ENCODE measurements at places on chromosomes 11 and 22.

DNA sequence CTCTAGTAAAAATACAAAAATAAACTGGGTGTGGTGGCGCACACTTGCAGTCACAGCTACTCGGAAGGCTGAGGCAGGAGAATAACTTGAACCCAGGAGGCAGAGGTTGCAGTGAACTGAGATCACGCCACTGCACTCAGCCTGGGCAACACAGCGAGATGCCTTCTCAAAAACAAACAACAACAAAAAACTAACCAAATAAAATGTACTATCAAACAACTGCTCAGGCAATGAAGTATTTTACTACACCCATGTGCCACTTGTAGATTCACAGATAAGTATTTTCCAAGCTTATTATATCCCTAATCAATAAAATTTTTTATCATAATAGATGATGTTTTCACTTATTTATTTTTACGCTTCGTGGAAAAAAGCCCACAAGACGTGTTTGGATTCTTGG is 924 bp downstream of the C11orf65 start:
- DNase-seq, result no peak

DNA sequence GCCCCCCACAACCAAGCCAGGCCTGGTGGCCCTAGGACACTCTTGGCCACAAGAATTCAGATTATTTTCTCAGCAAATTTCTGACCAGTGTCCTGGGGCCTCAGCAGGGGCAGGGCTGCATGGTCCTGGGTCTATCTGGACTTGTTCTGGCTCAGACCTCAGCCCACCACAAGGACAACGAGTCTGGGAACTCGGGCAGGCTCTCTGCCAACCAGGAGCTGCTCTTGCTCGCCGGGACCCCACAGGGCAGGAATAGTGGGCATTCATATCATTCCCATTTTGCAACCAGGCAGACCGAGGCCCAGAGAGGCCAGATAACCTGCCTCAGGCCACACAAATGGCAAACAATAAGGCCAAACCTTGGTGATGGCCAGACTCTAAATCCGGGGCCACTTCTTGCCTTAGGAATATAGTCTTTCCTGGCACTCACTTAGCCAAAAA is 75.4 kb upstream of the WNT7B start:
- no peak for DNase-seq

GRCh38 chr22:19750507-19751490 is 9.8 kb upstream of the TBX1 start:
- DNase-seq, result no peak

DNA sequence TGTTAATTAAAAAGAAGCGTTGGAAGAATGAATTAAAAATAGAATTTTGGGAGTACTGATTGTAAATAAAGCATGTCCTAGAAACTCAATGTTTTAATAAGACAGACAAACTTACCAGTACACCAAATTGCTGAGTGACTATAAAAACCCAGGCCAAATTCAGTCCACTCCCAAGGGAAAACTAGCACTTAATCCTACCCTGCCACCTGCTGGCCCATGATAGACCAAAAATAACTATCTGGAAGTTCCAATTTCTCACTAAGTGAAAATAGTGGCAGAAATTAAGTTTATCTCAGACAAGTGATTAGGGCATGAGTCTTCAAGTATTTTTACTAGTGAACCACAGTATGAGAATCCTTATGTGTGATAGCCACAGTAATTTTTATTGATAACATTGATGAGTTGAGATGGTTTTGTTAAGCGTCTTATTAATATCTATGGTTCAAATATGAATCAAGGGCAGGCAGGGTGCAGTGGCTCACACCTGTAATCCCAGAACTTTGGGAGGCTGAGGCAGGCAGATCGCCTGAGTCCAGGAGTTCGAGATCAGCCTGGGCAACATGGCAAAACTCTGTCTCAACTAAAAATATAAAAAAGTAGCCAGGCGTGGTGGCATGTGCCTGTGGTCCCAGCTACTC is 9.8 kb upstream of the DDX10 start:
- peak; percentile 18 for DNase-seq

DNA sequence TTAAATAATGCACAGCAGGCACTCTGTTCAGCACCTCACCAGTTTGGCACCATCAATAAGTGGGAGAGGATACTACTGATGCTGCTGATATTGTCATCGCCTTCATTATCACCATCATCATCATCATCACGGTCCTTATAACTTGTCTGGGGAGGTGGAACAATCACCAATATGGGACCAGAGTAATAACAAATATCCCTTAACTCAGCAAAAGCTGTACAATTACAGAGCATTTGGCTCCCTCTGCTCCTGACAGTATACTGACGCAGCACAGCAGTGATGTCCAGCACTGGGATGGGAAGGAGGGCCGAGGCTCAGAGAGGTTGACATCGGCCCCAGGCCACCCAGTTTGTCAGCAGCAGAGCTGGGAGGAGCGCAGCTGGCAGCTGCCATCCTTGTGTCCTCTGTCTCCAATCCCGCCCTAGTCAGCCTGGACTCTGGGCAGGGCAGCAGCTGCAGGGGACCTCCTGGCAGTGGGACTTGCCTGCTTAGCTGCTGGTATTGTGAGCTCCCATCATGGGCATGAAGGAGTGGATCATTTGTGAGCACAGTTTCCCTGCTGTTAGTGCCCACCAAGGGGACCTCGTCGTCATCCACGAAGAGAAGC is 90.0 kb downstream of the DHCR7 start:
- no peak for DNase-seq

GRCh38 chr11:65793144-65793581 is 6.3 kb downstream of the OVOL1 start:
- DNase-seq, result no peak

GRCh38 chr11:128448200-128448886 is 139.0 kb downstream of the ETS1 start:
- no peak for DNase-seq

GRCh38 chr11:2744166-2744565 is 44.4 kb upstream of the KCNQ1OT1 start:
- no peak for DNase-seq

- DNase-seq, result no peak
Measured at GRCh38 chr11:9617940-9618339, 44.5 kb downstream of the WEE1 start.

DNA sequence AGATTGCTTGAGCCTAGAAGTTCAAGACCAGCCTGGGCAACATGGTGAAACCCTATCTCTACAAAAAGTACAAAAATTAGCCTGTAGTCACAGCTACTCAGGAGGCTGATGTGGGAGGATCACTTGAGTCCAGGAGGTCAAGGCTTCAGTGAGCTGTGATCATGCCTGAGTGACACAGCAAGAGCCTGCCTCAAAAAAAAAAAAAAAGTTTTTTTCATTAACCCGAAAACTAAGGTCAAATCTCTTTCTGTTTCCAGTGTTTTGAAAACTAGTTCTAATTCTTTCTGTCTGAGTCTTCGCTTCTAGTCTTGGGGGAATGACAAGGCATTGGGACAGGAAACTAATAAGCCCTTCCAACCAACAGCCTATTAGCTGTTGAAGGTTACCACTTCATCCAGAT is 57.6 kb downstream of the LIF start:
- DNase-seq, result no peak

DNA sequence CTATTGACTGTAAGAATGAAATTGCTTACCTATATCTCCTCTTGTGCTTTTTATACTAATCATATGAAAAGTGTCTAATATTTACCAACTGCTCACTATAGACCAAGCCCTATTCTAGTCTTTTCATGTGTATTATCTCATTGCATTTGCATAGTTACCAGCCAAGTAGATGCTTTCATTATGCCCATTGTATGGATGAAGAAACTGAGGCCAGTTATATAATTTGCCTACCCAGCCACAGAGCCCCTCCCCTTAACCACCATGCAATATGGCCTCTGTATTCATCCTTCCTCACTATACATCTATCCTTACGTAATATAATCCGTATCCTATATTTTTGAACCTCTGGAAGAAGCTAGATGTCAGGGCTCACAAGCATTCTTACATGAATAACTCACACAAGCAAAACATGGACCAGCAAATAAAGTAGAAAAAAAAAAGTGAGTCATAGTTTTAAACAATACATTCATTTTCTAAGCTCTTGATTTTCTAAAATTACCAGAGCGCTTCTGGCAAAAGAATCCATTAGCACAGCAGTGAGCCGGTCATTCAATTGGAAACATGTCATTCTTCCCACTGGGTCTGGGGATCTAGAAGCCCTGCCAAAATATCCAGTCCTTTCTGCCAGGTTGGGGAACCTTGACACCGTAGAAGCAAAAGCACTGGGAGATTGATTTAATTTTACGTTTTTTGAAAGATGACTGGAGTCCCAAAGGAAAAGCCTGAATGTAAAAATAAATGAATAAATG is 80.0 kb downstream of the C11orf91 start:
- no peak for DNase-seq

- no peak for DNase-seq
Measured at GRCh38 chr11:65854852-65855837, 2.8 kb downstream of the CFL1 start.

DNA sequence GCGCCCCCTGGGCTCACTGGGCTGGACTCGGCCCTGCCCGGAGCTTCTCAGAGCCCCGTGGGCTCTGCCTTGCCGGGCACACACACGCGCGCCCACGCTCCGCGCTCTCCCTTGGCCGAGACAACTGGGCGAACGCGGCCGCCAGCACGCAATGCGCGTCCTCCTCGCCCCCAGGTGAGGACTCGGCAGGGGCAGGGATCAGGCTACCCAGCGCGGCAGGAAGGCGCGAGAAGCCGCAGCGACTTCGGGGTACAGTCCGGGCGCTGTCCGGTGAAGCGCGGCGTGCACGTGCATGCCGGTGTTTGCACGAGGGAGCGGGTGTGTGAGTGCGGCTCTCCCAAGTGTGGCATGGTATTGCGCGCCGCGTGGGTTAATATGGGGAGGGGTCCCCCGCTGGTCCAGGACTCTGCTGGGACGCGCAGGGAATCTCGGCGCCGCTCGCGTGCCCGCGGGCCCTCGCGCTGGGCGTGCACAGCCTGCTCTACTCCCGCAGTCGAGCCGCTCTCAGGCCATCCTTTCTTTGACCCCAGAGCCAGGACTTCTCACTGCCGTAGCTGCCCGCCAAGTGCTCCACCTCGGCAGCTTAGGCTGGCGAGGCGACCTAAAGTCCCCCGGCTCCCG is 5.4 kb downstream of the WNT7B start:
- DNase-seq, result no peak

GRCh38 chr11:1567721-1568100 is 4.4 kb downstream of the DUSP8 start:
- no peak for DNase-seq

GRCh38 chr11:73420136-73420535 is 43.9 kb downstream of the RELT start:
- no peak for DNase-seq

- no peak for DNase-seq
Measured at GRCh38 chr11:75499423-75500190, 26.1 kb downstream of the GDPD5 start.

DNA sequence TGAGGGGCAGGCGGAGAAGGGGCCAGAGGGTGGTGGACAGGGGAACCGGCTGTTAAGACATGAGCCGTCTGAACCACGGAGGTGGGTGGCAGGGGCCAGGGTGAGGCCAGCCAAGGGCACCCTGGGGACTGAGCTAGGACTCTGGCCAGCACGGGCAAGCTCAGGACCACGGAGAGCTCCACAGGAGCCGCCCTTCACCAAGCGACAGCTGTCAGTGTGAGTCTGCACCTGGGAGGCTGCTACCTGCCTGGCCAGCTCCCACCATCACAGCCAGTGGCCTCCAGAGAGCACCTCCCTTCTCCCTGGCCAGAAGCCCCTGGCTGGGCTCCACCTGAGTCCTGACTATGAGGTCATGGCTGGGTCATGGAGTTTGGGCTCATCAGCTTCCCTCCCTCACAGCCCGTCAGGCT is 21.6 kb downstream of the MGAT3 start:
- no peak for DNase-seq

DNA sequence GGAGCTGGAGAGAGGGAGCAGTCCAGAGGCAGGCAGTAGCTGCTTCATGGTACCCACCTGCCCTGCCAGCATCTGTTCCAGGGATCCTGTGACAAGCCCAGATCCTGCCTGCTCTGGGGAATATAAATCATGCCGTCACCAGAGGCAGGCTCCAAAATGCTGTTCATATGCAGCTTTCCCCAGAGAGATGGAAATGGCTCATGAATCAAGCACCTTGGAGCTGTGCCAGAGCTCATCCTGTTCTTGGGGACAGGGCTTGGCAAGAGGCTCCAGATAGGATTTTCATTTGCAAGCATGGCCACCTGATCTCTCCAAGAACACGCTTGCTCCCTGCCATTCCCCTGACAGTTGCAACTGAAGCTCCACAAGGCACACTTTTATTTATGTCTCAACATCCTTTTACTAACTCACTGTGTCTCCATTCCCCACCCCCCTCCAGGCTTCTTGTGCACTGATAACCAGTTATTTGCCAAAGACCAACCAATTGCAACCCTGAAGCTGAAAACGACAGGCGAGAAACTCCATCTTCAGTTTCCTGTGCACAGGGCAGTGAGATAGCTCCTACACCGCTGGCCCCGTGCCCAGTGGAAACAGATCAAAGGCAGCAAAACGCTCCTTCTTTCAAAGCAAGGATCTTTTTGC is 115.8 kb upstream of the PITPNB start:
- no peak for DNase-seq

GRCh38 chr11:27977527-27977926 is 130.4 kb downstream of the KIF18A start:
- DNase-seq, result no peak

DNA sequence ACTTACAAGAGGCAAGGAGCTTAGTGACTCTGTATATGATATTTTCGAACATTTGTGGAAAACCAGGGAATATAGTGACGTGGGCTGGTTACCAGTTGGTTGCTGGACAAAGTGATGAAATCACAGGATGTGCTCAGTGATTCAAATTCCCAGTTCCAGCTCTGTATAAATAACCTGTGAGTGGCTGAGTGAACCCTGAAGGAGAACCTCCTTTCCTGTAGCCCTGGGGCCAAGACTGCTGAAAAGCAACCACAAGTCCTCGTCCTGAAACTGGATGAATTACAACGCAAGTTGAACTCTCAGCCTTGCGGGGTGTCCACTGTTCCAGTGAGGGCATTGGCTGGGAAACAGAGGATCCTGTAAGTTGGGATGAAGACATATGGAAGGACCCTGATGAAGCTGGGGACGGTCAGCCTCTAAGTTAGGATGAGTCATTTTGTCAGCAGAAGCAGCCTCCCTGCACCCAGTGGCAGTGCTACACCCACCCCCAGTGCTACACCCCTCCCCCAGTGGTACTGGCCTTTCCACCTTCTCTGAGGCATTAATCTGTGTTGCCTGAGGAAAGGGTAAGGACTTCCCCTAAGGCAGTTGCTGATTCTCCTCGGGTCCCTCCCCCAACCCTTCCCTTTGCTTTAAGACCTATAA is 22.0 kb upstream of the CD81 start:
- no peak for DNase-seq

- DNase-seq, result no peak
Measured at GRCh38 chr11:67627812-67628624, 1.7 kb downstream of the NUDT8 start.

DNA sequence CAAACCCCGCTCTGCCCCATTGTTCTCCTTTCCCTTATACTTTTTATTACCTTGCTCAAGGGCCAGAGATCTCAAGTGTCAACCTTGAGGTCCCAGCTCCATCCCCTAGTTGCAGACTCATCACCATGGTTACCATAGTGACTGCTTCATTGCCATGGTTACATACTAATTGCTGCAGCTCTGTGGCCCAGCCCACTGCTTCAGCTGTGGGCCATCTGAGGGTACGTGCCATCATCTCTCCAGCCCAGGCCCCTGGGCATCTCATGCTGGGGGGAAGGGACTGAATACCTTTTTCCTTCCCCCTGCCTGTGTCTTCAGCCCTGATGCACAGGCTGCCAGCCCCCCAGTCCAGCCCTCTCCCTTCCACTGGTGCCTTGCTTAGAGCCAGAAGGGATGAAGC is 22.2 kb downstream of the TREH start:
- no peak for DNase-seq

- no peak for DNase-seq
Measured at GRCh38 chr22:16914006-16914405, 88.8 kb upstream of the XKR3 start.

- no peak for DNase-seq
Measured at GRCh38 chr11:65414776-65415498, 7.7 kb upstream of the NEAT1 start.
